ENCODE measurements at places on chromosomes 5 and 9. TPM values are rescaled to one million over a fixed set of nuclear protein-coding genes. Genes with fewer than 3 reads are reported as not detected.

The APC gene
- 31.5 TPM for total RNA-seq

The FBXO4 gene
- 4.8 TPM for total RNA-seq

The WNT8A gene
- total RNA-seq: not detected

The CARD9 gene
- total RNA-seq: 2.0 TPM

The C5orf58 gene
- total RNA-seq: not detected

The LEAP2 gene
- 0.25 TPM for total RNA-seq

The SLCO6A1 gene
- not detected for total RNA-seq

The SPINK6 gene
- not detected for total RNA-seq

The PCDHGB4 gene
- 6.4 TPM for total RNA-seq

The ACTBL2 gene
- 1.5 TPM for total RNA-seq

The PRUNE2 gene
- total RNA-seq: 0.41 TPM

The CDO1 gene
- total RNA-seq: 11.7 TPM

The OR4F3 gene
- total RNA-seq: not detected

The GAPVD1 gene
- total RNA-seq: 36.7 TPM

The NR5A1 gene
- not detected for total RNA-seq

The CMYA5 gene
- 2.9 TPM for total RNA-seq

The PDE6A gene
- not detected for total RNA-seq

The MVB12B gene
- 15.8 TPM for total RNA-seq

The FBXW11 gene
- total RNA-seq: 75.1 TPM

The FOXD4L6 gene
- not detected for total RNA-seq

The WDR36 gene
- total RNA-seq: 36.7 TPM

The ZNF300 gene
- 8.5 TPM for total RNA-seq

The SAXO1 gene
- under 0.01 TPM for total RNA-seq

The JAKMIP2 gene
- total RNA-seq: 0.42 TPM

The POU5F2 gene
- 0.62 TPM for total RNA-seq

The CD14 gene
- total RNA-seq: 0.29 TPM

The LECT2 gene
- total RNA-seq: not detected

The ASS1 gene
- total RNA-seq: 50.8 TPM

The TMEM215 gene
- total RNA-seq: not detected

The KLHL9 gene
- total RNA-seq: 26.8 TPM

The APBA1 gene
- total RNA-seq: 1.1 TPM

The TMEFF1 gene
- 15.7 TPM for total RNA-seq

The IFNA13 gene
- not detected for total RNA-seq

The ST6GALNAC6 gene
- total RNA-seq: 25.6 TPM

The ACOT12 gene
- total RNA-seq: not detected

The UNC13B gene
- 30.1 TPM for total RNA-seq

The AJM1 gene
- 0.75 TPM for total RNA-seq

The ZNF79 gene
- total RNA-seq: 5.1 TPM

The KCNN2 gene
- total RNA-seq: 0.88 TPM

The ENTREP1 gene
- total RNA-seq: 3.8 TPM

The PPP1R26 gene
- total RNA-seq: 48.0 TPM

The PCDHB13 gene
- 1.9 TPM for total RNA-seq

The BHMT2 gene
- 3.7 TPM for total RNA-seq

The NRARP gene
- 8.4 TPM for total RNA-seq

The IL9 gene
- not detected for total RNA-seq

The SMAD5 gene
- 40.1 TPM for total RNA-seq

The SLC6A19 gene
- not detected for total RNA-seq

The IL5 gene
- not detected for total RNA-seq

The OTULINL gene
- 1.0 TPM for total RNA-seq

The TLR4 gene
- 5.9 TPM for total RNA-seq

The PCDHA4 gene
- 1.2 TPM for total RNA-seq

The MYO10 gene
- 70.0 TPM for total RNA-seq

The PCDHGA5 gene
- 0.58 TPM for total RNA-seq

The ARHGAP26 gene
- 8.6 TPM for total RNA-seq

The CYLC2 gene
- total RNA-seq: not detected
